ENCODE measurements at places on chromosomes 7 and 10.
A peak's percentile ranks its signal among the peaks of the same experiment; 100 is the strongest.

DNA sequence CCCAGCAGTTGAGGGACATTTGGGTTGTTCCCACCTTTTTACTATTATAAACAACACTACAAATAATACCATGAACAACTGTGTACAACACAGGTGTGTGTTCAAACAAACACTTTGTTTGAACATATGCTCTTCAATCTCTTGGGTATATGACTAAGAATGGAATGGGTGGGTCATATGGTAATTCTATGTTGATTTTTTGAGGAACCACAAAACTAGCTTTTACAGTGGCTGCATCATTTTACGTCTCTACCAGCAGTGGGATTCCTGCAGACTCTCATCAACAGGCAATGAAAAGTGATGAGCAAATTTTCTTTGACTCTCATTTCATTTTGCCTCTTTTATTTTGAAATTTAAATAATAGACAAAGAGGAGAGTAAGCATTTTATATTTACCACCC, 116.9 kb upstream of the KLF14 start:
- no peak for DNase-seq

GRCh38 chr10:84613336-84614021, 285.1 kb downstream of the CCSER2 start:
- peak; percentile 27 for DNase-seq

DNA sequence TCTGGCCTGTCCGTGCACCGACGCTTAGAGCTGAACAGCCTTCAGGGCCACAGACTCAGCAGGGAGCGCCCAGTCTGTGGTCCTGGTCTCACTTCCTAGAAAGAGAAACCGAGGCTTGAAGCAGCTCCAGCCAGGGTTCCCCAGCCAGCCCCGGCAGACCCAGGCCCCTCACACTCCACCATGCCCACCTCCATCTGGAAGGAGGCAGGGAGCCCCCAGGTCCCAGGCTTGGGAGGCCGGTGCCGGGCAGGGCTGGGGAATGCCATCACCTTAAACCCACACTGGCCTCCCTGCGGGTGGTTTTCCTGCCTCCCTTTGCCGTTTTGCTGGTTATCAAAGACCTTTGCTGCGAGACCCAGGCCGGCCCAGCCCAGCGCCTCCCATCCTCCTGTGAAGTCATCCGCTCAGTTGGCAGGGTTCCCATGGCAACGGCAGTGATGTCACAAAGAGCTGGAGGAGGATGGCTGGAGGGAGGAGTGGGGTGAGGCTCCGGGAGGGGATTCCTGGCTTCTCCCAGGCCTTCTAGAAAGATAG, 24.0 kb downstream of the ELFN1 start:
- DNase-seq: no peak

GRCh38 chr10:61618388-61618961, 44.3 kb upstream of the CABCOCO1 start:
- DNase-seq: peak; percentile 22

GRCh38 chr10:16817125-16818019, at the start of gene RSU1:
TSS of gene RSU1 (minus strand) at chr10:16817424. CDS start at chr10:16817081, 343 bp downstream.
- DNase-seq: peak; percentile 81

GRCh38 chr10:3784510-3785250, at the start of gene KLF6:
TSS of gene KLF6 (minus strand) at chr10:3785209. CDS start at chr10:3785014, 195 bp downstream.
- DNase-seq: no peak

- no peak for DNase-seq
These were observed 26.1 kb upstream of the MRC1 start for GRCh38 chr10:17782921-17783665.

DNA sequence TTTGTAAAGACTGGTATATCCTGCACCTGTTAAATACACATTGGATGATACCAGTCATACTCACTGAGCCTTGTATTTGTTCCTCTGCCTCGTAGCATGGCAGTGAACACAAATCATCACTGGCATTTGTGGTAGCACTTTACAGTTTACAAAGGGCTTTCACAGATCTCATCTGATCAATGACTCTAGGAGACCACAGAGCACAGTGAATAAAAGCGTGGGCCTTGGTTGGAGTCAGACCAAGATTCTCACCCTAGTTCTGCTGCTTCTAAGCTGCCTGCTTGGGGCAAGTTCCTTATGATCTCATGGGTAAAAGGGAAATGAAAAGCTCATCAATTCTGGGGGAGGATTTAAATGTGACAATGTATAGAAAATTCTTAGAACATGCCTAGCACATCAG, 129.9 kb upstream of the AGK start:
- DNase-seq: no peak

DNA sequence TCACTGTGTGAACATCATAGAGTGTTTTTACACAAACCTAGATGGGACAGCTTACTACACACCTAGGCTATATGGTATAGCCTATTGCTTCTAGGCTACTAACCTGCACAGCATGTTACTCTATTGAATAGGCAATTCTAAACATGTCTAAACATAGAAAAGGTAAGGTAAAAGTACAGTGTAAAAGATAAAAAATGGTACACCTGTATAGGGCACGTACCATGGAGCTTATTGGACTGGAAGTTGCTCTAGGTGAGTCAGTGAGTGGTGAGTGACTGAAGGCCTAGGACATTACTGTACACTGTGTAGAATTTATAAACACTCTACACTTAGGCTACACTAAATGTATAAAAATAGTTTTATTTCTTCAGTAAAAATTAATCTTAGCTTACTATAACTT, 182.0 kb upstream of the THSD7A start:
- DNase-seq: no peak

- no peak for DNase-seq
These were observed 102.8 kb downstream of the KAT6B start for GRCh38 chr10:74929197-74929596.

DNA sequence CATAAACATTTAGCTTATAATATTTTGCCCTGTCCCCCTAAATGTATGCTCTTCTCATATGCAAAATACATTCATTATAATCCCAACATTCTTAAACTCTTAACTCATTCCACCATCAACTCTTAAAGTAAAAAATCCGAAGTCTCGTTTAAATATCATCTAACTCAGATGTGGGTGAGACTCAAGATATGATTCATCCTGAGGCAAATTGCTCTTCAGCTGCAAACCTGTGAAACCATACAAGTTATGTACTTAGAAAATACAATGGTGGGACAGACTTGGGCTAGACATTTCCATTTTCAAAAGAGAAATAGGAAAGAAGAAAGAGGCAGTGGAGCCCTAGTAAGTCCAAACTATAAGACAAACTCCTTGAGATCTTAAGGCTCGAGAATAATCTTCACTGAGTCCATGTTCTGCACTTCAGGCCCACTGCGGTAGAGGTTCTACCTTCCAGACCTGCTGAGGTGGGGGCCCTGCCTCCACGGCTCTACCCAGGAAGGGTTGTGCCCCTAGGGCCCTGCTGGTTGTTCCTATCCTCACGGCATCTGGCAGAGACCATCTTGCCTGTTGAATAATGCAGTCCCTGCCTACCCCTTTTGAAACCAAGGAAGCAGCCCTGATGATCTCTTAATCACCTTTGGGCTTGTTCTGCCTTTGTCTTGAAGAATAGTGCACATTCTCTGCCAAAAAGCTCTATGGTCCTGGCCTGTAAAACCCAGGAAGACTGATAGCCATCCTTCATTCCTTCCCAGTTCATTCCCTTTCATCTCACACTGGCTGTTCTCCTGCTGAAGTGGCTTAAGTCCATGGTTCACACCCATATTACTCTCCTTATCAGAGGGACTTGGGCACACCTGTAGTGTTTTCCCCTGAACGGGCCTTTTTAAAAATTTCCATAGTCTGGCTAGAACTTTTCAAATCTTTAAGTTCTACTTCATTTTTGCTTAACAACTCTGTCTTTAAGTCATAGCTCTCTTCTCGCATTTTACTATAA, 37.3 kb downstream of the INPP5F start:
- no peak for DNase-seq

- no peak for DNase-seq
These were observed 12.6 kb downstream of the TOMM7 start for GRCh38 chr7:22809902-22810642.

- DNase-seq: no peak
These were observed 300.8 kb downstream of the PARD3 start for GRCh38 chr10:34514290-34514689.

GRCh38 chr10:124648738-124649137, 95.4 kb downstream of the FAM53B start:
- DNase-seq: peak; percentile 7

- no peak for DNase-seq
These were observed 814 bp downstream of the MEST start for GRCh38 chr7:130492523-130493274.

All from NCI-H2081 treated with DMSO at 0.1 percent for 48 hours (cell line).